ENCODE measurements at places on chromosomes 7 and 10.

GRCh38 chr10:97861097-97861750 is 11.6 kb downstream of the GOLGA7B start:
- no peak for DNase-seq

DNA sequence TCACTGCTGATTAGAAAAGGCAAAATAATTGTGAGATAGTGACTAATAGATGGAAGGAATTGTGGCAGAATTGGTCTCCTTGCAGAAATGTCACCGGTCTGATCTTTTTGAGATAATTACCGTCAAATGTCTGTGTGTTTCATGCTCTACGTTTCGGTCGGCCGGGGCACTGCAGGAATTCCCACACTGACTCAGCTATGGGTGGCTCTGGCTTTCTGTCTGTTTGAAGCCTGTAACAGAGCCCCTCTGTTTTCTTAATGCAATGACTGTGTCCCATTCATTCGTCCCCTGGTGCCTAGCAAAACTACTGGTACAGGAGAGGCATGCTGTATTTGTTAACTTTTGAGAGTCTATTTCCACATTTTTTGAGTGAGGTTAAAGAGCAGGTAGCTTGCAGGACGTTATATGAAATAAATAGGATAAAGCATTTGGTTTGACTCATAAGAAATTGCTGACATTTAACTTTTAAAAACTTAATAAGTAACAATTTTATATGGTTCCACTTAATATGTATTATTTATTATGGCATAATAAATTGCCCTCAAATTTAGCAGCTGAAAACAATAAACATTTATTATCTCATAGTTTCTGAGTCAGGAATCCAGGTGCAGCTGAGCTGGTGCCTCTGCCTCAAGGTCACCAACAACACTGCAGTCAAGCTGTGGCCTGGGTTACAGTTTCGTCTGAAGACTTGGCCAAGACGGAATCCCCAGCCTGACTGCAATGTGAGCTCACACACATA is 53.3 kb upstream of the CTBP2 start:
- no peak for DNase-seq

- no peak for DNase-seq
These were observed 537.9 kb downstream of the PLXDC2 start for GRCh38 chr10:20354166-20354565.

GRCh38 chr7:158001621-158002320 is 585.9 kb downstream of the PTPRN2 start:
- DNase-seq: no peak

DNA sequence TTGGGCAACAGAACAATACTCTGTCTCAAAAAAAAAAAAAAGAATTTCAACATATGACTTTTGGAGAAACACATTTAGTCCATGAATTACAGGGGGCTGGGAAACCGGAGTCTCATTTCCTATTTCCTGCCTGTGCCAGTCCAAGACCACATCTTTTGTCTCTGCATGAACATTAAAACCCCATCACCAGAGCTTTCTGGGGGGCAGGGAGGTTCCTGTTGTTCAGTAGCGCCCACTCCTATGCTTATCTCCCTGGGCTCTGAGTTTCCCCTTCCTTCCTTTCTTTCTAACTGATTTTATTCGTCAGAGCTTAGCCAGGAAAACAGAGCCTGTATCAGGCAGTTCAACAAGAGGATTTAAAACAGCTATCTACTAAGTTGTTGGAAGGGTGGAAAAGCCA is 119.3 kb downstream of the CALN1 start:
- no peak for DNase-seq

GRCh38 chr10:71939304-71939703 is 24.9 kb upstream of the CHST3 start:
- no peak for DNase-seq

DNA sequence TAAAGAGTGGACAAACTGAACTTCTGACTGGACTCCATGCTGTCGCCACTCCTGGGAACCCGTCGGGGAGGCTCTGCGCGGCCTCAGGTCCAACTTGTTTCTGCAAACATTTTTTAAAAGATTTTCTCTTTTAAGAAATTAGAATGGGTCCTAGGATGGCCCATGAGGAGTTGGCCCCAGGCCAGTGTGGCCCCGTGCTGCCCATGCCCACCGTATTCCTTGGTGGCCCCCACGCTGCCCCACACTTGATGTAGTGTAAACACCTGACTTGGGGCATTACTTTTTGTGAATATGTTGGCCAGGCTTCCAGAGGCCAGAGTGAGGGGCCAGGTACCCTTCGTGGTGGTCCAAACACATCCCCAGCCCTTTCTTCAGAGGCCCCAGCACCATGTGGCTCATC is 19.3 kb downstream of the ZNF316 start:
- DNase-seq: no peak

- DNase-seq: no peak
These were observed 344.2 kb upstream of the GALNT17 start for GRCh38 chr7:70787771-70788170.

GRCh38 chr10:121680879-121681655 is 82.8 kb upstream of the FGFR2 start:
- no peak for DNase-seq

GRCh38 chr7:8765374-8765773 is 332.0 kb downstream of the NXPH1 start:
- DNase-seq: no peak

GRCh38 chr10:114915294-114915693 is 22.7 kb upstream of the TRUB1 start:
- no peak for DNase-seq

- no peak for DNase-seq
These were observed 128.0 kb upstream of the MBL2 start for GRCh38 chr10:52900593-52900992.

DNA sequence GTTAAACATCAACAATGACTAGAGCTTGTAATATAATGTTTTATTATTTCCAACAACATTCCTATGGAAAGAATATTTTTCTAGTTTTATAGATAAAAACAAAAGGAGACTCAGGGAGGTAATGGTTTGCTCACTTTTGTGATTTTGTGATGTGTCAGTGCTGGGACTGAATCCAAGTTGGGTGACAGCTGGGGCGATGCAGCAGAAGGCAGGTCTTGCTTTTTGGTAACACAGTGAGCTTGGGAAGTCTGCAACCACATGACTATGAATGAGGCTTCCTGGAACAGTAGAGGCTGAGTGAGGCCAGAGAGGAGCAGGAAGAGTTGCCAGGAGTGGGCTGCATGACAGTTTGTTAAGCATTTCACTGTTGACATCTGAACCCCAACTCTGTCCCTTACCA is 4.9 kb upstream of the YKT6 start:
- no peak for DNase-seq

- DNase-seq: no peak
These were observed 319.7 kb upstream of the POM121L12 start for GRCh38 chr7:52715701-52716100.

- no peak for DNase-seq
These were observed 168.4 kb downstream of the CACNB2 start for GRCh38 chr10:18308600-18308999.

DNA sequence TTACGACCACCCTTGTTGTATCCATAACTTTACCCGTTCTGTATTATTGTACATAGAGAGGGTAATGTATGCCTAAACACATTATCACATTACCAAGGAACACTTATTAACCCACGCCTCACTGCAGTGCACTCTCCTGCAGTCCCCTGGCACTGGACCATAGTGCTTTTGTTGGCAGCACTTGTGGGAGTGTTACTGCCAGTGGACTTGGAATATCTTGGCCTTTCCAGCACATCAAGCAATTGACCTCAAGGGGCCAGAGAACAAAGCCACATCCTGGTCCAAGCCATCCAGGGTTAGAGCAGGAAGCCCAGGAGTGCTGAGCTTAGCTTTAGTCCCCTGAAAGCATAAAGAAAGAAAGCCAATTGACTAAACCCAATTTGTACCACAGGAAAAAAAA is 304.2 kb downstream of the PCDH15 start:
- DNase-seq: no peak

DNA sequence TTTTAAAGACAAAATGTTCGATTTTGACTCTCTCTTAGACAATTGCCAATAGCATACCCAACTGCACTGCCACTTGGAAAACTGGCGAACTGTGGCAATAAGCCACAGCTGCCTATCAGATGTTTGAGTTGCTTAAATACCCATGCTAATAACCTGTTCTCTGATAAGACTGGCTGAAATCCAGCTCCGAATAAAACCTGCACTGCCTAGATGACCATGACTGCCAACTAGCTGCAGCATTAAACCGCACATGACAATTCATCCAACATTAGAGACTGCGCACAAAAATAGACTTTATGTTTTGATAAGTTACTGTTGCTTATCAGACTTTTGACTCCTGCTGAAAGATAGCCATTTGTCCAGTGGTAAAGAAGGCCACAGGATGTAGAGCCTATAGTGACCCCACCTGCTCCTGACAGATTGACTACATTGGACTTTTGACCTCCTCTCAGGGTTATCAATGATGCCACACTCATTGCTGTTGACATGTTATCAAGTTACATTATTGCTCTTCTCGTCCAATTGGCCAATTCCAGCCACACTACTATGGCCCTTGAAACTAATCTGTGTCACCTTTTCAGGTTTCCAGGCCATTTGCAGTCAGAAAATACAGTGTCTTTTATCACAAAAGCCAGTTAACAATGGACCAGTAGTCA is 299.0 kb downstream of the HGF start:
- DNase-seq: no peak

DNA sequence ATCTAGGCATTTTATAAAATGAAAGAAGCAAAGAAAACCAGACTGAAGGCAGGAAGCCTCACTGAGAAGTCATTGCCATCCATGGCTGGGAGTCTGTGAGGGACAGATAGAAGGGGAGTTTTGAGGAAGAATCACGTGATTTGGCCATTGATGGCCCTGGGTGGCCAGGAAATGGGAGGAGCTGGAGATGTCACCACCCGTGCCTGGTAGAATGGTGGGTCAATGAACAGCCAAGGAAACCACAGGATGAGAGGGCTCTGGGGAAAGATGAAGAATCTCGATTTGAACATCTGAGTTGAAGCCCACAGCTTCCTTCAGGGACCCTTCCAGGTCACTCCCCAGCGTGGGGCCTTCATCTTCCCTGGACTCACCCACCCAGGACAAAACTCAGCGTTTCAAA is 103.3 kb upstream of the CHST15 start:
- DNase-seq: no peak

- no peak for DNase-seq
These were observed 608.5 kb upstream of the GALNT17 start for GRCh38 chr7:70523249-70523988.

GRCh38 chr10:1047937-1048336 is 982 bp downstream of the IDI1 start:
- DNase-seq: no peak
